Activated naive CD4-positive, alpha-beta T cell treated with anti-CD3 and anti-CD28 coated beads, Interleukin-2, amount 10 ng/mL, durations not matched to agents 7 days and 5 days (primary cell): ENCODE measurements at places on chromosomes 3 and 15.

DNA sequence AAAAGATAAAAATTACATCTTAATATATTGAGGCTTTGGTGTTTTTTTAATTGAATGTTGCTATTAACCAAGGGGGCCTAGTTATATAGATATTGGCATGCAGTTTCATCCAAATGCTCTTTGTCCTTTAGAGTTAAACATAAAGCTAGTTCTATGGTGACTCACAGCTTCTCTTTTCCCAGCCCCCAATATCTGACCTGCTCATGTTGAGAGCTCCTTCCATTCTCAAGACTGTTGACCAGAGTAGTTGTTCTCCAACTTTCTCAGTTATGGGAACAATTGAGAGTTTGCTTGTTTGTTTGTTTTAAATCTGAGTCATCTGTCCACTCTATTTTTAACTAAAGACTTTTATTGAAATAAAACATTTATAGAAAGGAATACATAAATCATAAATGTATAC, 15.8 kb upstream of the RARB start:
- no peak for DNase-seq

DNA sequence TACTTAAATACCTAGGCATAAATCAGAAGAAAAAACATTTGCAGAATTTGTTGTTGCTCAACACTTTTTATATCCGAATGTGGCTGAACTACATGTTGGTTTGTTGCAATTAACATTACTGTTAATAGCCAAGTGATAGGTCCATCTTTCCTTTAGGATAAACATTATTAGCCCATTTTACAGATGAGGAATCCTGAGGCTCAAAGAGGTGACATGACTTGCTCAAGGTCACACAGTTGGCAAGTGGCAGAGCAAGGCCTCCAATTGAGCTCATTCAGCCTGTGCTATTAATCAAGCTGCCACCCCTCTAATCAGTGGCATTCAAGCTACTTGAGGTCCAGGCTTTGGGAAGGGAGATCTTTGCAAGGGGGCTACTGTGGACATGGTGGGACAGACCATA, 125.8 kb upstream of the ATP2B2 start:
- DNase-seq: no peak

- no peak for DNase-seq
Measured at GRCh38 chr3:135125171-135125801, 330.2 kb downstream of the EPHB1 start.

GRCh38 chr15:56693761-56694160, 39.5 kb downstream of the ZNF280D start:
- DNase-seq: no peak

GRCh38 chr3:58135712-58136543, 74.8 kb downstream of the DNASE1L3 start:
- no peak for DNase-seq

DNA sequence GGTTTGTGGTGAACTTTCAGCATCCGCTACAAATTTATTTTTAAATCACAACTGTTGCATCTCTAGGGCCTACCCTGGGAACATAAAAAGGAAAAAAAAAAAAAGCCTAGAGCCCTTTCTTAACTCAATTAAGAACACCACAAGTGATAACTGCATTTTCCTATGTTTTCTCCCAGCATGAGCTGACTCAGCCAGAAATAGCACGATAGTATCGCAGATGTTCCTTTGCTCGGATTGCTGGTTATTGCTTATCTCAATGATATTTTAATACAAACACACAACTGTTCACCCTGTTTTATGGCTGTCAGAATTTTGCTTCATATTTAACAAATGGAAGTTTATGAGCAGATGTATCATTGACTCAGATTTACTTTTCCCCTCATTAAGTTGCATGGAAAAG, 251.8 kb upstream of the SUCLG2 start:
- DNase-seq: no peak

DNA sequence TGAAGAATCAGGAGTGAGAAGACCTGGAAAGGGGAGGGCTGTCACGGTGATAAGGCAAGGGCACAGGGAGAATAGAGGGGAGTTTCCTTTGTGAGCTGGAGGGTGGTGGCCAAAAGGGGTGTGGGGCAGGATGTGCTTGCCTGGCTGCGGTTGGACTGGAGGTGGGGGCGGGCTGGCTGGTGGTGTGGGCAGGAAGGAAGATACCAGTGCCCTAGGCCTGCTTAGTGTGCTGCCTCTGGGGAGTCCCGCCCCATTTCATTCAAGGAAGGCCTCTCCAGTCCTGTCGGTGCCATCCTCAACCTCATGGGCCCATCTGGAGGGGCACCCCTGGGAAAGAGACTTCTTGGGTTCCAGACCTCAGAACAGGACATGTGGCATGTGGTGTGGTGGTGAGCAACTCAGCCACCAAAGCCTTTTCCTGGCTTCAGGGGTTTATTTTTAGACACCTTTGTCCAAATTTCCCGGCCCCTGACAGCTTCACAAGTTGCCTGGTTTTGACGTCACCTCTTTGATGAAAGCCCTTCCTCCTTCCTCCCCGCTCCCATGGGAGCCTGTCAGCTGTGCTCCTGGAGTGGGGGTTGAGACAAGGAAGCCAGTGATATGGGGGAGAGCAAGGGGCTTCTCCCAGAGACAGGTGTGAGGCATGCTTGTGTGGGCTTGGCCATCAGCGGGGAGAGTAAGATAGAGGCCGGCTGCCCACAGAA, 15.6 kb downstream of the TEX264 start:
- peak; percentile 94 for DNase-seq

DNA sequence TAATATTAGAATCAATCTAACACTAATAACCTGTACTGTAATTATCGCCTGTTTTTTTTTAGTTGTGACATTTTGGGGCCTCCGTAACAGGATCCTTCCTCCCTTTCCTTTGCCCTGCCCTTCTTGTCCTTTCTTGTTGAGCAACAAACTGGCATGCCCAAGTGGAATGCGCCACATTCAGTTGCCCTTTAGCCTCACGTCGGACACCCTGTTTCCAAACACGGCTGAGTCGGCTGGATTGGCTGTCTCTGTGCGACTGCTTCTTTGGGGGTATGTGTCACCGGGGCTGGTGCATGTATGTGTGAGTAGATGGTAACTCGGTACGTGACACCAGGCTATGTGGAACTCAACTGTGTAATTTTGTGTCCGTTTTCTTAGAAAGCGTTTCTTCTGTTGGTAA, 24.1 kb downstream of the TRAK1 start:
- no peak for DNase-seq

DNA sequence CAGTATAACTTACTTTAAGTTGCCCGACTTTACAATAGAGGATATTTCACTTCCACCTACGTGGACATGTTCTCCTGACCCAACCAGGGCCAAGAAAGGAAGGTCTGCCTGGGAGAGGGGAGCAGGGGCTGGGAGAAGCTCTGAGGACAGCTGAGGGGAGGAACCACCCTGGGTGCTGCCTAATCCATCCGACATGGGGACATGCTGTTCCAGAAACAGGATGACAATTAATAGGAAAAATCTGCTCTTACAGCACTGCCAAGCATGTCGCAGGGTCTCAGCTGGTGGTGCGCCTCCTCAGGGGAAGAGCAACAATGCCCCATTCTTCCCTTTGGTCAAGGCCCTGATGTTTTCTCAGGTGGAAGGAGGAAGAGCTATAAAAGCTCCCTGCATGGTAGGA, 132.3 kb downstream of the NTRK3 start:
- no peak for DNase-seq

- DNase-seq: no peak
Measured at GRCh38 chr15:85314633-85315032, 65.8 kb upstream of the AKAP13 start.

DNA sequence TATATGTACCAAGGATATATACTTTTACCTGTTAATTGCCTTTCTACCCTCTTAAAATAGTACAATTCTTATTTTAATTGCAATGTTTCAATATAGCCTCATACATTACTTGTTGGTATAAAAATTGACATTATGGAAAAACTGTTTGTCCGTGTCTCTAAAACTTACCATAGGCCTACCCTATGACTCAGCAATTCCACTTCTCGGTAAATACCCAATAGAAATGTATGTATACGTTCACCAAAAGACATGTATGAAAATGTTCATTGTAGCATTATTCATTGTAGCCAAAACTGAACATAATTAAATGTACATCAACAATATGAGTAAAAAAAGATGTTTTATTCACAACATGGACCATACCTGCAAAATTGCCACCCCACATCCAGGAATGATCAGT, 679.2 kb upstream of the UBE2E2 start:
- no peak for DNase-seq

- no peak for DNase-seq
Measured at GRCh38 chr3:52973806-52974205, 72.1 kb downstream of the SFMBT1 start.

DNA sequence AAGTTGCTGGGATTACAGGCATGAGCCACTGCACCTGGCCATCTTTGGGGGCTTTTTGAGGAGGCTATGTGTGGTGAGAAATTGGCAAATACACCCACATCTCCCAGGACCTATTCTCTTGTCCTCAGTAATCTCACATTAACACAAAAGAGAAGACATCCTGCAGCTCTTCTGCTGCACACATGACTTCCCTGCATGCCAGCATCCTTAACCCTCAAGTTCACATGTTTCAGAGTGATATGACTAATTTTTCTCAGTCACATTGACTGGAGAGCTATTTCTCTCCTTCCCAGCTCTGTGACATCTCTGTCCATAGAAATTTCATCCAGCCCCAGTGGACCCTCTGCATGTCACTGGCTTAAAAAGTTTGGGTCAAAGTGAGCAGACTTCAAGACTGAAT, 1.9 kb upstream of the SKIC8 start:
- DNase-seq: no peak

DNA sequence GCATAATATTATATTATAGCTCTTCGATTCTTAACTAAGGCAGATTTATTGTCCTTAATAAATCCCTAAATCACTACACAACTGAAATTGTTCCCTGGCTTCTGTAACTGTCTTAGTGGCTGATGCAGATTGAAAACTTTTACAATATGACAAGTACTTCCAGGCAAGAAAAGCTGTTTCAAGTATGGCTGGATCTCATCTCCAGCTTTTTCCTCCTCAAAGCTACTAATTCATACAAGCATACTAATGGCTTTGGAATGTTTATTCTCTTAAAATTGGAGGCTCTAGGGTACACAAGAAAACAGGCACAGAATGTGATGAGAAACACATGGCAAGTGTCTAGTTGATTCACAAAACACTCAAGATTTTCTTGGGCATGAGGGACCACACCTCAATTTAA, 351.5 kb upstream of the ICE2 start:
- no peak for DNase-seq

DNA sequence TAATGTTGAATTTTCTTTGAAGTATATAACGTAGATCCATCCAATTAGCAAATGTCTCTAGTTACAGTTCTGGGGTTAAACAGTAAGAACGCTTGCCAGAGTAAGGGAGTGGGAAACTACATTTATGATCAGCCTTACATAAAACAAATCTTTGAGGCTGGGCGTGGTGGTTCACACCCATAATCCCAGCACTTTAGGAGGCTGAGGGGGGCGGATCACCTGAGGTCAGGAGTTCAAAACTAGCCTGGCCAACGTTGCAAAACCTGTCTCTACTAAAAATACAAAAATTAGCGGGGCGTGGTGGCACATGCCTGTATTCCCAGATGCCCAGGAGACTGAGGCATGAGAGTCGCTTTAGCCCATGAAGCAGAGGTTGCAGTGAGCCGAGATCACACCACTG, 50.1 kb upstream of the GATM start:
- no peak for DNase-seq

DNA sequence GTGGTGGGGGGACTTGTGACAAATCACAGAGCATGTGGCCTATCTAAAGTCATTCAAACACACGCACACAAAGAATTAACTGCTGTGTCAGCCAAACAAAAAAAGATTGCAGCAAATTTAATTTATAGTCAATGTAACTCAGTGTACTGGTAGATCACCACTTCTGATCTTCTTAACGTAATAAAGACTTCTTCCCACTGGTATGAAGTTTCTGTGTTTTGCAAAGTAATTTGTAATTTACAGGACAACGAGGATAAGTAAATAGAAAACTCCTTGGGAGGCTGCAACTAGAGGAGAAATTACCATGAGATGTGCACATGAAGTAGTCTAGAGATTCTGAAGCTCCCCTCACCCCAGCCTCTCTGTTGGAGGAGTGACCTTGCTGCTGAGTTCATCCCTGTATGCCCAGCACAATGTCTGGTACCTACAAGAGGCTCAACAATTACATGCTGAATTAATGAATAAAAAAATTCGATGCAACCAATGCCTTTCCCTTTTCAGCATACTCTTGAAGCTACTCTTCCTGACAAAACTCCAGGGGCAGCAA, 207.3 kb downstream of the ARRDC4 start:
- DNase-seq: no peak

DNA sequence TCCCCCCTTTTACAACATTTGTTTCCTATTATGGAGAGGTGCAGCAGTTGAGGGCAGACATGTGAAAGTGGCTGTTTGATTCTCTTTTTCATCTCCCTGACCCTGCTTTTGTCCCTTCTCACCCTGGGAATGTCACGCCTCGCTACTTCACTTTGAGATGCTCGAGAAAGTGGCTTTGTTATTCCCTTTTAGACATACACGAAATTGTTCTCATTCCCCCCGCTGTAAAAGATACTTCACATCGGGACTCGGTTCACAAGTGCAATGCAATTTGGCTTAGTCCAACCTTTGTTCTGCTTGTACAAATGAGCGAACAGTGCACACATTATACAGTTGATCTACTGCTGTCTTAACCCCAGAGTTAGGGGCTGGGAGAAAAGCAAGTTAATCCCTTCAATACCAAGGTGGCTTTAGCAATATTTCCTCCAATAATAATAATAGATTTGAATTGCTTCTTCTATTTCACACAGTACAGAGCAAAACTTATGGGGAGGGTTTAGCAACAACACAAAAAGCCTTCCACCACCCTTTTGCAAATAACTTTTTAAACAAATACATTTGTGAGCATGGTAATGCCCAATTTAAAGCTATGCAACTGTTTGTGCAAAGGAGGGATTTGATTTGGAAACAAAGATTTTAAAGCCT, 5.7 kb upstream of the FOXB1 start:
- no peak for DNase-seq

- no peak for DNase-seq
Measured at GRCh38 chr3:94294806-94295205, 231.9 kb downstream of the NSUN3 start.

DNA sequence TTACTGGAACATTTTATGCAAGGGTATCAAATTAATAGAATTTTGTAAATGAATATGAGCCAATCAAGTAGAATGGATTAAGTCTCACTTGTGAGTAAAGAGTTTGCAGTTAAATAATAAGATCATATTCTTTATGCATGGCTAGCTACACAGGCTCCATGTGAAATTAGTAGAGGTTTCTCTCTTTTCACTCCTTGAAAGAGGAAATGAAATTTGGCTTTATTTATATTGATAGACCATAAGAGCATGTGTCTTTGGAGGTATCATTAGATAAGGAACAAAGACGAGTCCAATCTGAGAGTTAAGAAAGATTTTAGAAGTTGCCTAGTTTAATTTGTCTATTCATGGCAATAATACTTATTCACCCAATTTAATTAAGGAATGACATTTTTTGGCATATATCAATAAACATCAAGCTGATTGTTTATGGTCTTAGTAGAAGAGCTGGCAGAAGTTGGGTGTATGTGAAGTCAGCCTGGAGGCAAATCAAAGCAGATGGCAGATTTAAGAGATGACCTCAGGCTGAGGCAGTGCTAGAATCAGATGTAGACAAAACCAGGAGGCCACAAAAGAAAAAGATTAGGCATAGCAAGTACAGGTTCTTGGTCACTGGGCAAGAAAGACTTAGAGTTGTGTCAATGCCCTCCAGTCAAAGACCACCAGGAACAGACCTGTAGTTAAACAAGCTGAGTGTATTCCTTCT, 406.5 kb upstream of the ARHGEF26 start:
- no peak for DNase-seq
